ENCODE measurements at places on chromosomes 11 and 22.

GRCh38 chr11:1834779-1835670, at the start of gene SYT8:
TSS of gene SYT8 (plus strand) at chr11:1834990. CDS start at chr11:1835106, 116 bp downstream.
- DNase-seq, result no peak

- no peak for DNase-seq
These were observed 327.1 kb upstream of the DDI1 start for GRCh38 chr11:103709371-103709770.

DNA sequence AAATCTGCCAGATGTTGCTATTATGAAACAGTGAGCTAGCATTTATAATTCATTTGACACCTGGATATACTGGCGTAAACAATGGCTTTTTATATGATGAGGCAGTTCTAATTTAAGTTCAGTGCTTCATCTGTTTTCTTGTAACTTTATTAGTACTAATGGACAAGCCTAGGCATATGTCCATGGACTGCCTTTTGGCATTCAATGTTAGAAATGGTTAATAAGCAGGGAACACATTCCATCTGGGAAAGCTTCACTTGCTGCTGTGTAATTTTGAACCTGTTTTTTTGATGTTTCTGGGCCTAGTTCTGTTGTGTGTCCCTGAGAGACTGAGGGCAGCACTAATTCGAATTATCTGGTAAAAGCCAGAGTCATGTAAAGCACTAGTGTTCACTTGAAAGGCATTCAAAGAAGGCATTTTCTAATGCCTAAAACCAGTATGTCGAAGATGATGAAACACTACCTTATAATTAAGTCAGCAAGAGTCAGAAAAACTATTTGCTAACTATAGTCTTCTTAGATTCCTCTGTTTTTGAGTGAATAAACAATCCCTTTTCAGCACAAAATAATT, 138.5 kb downstream of the SWAP70 start:
- no peak for DNase-seq

GRCh38 chr22:22818861-22819855, 68.5 kb upstream of the IGLL5 start:
- peak; percentile 50 for DNase-seq

DNA sequence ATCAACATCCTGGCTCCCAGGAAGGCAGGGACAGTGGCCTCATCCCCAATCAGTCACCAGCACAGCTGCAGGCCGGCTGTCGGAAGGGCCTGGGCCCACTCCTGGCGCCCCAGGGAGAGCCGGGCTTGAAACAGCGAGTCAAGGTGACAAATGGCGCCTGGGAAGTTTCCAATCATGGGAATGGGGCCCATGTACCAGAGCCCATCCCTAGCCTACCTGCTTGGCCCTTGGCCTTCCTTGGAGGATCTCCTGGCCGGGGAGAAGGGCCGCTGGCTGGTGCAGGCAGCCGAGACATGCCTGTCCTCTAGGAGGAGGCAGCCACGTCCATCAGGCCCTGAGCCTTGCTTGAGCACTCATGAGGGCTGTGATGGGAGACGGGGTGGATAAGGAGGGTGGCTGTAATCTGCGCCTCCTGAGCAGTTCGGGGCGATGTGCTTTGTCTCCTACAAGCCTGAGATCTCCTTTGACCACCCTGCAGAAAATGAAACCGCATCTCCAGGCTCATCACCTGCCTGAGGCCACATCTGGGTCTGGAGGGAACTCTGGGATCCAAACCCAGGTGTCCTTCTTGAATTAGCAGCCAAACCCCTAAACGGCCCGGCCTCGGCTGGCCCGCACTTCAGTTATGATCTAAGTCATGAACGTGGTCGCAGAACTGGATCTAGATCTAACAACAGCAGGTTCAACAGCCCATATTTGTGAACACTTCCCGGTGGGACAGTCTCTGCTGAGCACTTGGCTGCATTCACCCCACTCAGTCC, 862.0 kb downstream of the TBC1D22A start:
- no peak for DNase-seq

DNA sequence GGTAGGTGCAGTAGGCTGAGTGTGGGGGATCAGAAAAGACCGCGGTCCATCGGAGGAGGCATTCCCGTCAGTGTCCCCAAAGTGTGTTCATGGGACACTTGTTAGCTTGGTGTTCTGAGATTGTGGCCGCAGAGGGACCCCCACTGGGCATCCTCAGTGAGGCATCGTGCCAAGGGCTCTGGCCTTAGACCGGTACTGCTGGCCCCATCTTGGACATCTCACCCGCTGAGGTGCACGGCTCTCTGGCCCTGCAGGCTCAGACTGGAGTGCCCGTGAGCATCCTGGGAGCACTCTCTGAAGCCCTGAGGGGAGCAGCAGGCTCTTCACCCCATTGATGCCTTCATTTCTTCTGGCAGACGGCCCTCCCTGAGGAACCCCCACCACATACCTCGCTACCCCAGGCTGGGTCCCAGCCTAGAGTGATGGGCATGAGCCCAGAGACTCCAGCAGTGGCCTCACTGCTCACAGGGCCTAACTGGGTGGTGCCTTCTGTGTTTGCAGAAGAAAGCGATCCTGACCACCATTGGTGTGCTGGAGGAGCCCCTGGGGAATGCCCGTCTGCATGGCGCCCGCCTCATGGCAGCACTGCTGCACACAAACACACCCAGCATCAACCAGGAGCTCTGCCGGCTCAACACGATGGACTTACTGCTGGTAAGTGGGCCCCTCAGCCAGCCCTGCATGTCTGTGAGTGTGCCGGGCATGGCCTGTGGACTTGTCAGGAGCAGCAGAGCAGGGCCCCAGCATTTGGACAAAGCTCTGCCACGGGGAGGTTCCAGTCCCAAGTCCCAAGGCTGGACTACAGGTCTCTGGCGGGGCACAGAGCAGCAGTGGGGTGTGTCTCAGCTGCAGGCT, 51.6 kb downstream of the SBF1 start:
- DNase-seq, result no peak

DNA sequence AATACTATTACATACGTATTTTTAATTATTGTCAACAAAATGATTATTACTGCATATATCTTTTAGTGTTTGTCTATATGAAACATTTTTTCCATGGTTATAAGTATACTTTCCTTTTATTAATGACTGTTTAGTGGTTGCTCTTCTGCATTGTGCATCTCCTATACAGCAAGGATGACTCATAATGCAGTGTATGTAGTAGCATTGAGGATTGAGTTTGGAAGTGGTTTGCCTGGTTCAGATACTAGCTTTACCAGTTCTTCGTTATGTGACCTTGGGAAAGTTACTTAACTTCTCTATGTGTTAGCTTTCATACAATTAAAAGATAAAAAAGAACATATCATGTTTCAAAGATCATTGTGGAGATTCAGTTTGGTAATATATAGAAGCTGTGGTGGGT, 44.1 kb downstream of the CHORDC1 start:
- no peak for DNase-seq

DNA sequence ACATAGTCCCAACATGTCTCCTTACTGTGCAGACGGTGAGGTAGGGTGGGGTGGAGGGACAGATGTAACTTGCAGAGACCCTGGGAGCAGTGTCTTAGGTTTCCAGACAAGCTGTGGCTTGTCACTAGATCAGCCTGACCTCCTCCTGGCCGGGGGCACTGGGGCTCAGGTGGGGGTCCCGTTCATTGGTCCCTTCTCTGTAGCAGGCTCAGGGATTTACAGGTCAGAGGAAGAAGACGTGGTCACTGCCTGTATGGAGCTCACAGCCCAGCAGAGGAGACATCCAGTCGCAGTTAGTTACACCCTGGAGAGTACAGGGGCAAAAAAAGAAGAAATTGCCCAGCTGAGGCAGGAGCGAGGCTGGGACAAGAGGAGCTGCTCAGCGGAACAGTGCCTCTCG, 22.0 kb upstream of the TUB start:
- no peak for DNase-seq

DNA sequence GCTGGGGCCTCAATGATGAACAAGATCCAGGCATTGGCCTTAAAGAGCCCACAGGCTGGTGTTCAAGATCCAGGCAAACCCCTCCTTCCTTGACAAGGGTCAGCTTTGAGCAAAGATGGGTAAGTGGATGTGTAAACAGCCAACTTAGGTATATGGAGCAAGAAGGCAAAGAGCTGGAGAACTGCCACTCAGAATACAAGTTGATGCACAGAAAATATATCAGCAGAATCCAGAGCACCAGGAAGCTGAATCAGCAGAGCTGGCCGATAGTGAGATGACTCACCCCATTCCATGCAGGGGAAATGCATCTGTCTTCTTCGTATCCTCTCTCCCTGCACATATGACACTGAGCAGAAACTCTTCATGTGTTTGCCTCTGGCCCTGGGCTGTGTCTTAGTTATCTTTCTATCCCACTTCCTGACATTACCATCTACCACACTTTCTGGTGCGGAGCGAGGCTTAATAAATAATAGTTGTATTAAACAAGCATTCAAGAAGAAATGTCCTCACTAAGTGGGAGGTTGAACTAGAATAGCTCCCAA, 57.8 kb downstream of the ENDOD1 start:
- peak; percentile 43 for DNase-seq

DNA sequence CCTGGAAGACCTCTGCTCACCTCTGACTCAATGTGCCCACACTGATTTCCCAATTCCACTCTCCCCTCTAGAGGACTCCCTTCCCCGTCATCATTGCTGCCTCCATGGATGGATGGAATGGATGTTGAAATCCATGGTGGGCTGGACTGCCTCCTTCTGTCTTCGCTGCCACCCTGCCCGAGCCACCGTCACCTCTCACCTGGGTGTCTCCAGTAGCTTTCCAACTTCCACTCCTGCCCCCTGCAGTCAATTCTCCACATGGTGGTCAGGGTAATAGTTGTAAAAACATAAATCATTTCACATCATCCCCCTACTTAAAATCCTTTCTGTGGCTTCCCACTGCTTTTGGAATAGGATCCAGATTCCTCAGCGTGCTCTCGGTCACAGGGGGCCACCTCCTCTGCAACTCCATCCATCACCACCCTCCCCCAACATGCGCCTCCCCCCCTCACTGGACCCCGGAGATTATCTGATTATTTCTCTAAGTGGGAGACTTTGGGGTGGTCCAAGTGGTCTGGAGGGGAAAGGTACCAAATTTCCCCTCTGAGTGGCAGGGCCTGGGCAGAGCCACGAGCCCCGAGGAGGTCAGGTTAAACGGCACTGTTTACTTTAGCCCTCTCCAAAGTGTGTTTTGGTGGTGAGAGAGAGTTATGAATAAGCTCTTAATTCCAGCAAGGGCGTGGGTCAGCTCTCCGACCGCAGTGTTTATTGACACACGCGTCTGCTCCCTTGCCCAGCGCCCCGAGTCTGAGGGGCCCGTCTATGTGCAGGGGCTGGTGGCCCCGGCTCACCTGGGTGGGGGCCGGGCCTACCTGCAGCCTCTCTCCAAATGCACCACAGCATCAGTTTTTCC, 313.7 kb downstream of the MN1 start:
- DNase-seq, result no peak

DNA sequence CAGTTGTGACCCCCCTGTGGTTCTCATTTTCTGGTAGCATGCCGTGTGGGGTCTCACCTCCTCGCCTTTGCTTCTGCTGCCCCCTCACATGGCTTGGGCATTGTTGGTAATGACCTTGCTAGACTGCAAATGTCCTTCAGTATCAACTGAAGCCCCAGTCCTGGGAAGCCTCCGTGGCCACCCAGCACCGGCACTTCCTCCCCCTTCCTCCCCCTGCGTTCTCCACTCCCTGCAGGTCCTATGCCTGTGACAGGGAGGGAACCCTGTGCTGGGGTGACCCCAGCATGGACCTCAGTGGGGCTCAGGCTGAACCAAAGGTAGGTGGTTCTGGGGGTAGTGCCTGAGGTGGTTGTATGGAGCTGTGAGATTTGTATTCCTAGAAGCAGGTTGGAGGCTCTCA, 5.9 kb downstream of the ST3GAL4 start:
- DNase-seq, result no peak

GRCh38 chr11:75633409-75634066, 35.3 kb downstream of the MAP6 start:
- DNase-seq, result no peak

- no peak for DNase-seq
These were observed 1.7 kb upstream of the RASSF10 start for GRCh38 chr11:13007182-13008060.

GRCh38 chr22:26648528-26649388, 8.6 kb upstream of the MIAT start:
- no peak for DNase-seq

DNA sequence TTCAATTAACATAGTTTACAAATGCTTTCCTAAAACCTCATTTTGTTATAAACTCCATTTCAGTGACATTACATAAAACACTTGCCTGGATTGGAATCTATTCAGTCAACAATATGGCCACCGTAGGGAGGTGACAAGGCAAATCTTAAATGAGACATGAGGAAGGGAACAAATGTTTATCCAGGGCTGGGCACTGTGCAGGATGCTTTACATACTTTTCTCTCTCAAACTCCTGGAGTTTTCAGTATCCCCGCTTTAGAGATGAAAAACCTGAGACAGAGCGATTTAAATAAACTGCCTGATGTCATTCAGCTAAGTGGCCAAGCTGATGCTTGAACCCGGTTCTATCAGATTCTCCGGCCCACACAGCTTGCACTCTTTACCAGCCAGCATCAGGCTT, 259.9 kb downstream of the CADM1 start:
- DNase-seq, result no peak

DNA sequence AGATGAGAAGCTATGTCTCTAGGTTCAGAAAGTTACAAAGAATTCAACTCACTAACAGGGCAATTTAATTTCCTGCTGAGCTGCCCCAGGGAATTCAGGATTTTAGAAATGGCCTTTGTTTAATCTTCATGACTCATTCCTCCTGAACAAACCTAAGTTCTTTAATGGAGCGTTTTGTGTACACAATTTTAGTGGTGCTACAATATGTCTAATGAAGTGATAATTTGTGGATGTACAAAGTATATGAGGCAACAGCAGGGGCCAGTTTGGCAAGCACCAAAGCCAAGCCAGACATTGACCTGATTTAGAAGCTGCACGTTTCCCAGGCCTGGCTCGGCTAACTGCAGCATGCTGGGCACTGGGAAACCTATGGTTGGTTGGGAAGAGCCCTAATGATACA, 34.4 kb upstream of the HEPHL1 start:
- DNase-seq, result no peak

- DNase-seq, result no peak
These were observed 285.9 kb downstream of the BRD1 start for GRCh38 chr22:49541693-49542230.

GRCh38 chr11:33910296-33910957, 18.6 kb upstream of the LMO2 start:
- DNase-seq, result no peak

GRCh38 chr11:128931668-128932067, 11.0 kb downstream of the TP53AIP1 start:
- no peak for DNase-seq

- peak; percentile 76 for DNase-seq
These were observed 80.8 kb downstream of the ZC3H12C start for GRCh38 chr11:110173811-110174644.

DNA sequence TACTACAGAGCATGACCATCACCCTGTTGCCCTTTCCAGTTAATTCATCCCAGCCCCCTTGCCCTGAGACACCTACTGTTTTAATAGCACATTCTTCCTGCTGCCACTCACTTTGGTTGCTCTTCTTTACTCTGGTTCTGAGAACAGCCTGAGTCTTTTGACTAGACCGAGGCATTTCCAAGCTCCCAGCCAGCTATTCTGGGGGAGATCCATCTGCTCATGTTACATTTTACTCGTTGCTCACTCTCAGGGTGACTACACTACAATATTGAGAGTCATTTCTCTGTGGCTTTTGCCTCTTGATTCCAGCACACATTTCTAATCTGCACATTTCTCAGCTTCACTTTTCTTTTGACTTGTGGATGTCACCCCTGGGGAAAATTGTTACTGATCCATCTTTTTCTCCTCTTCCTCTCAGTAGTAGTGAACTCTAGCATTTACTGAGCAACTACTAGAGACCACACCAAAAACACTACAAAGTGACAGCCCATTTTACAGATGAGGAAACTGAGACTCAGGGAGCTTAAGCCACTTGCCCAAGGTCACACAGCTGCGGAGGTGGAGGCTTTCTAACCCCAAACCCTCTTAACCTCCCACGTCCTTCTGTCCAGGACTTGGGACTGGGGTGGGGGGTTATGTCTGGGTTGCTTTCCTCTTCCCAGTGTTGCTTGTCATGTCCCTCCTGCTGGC, 117.8 kb downstream of the C11orf91 start:
- no peak for DNase-seq
